BJ (cell line): ENCODE measurements at places on chromosomes 4 and X. TPM values are rescaled to one million over a fixed set of nuclear protein-coding genes. Genes with fewer than 3 reads are reported as not detected.

GRCh38 chr4:123555807-123556273, 159.2 kb downstream of the SPRY1 start:
- peak; percentile 38 for DNase-seq

DNA sequence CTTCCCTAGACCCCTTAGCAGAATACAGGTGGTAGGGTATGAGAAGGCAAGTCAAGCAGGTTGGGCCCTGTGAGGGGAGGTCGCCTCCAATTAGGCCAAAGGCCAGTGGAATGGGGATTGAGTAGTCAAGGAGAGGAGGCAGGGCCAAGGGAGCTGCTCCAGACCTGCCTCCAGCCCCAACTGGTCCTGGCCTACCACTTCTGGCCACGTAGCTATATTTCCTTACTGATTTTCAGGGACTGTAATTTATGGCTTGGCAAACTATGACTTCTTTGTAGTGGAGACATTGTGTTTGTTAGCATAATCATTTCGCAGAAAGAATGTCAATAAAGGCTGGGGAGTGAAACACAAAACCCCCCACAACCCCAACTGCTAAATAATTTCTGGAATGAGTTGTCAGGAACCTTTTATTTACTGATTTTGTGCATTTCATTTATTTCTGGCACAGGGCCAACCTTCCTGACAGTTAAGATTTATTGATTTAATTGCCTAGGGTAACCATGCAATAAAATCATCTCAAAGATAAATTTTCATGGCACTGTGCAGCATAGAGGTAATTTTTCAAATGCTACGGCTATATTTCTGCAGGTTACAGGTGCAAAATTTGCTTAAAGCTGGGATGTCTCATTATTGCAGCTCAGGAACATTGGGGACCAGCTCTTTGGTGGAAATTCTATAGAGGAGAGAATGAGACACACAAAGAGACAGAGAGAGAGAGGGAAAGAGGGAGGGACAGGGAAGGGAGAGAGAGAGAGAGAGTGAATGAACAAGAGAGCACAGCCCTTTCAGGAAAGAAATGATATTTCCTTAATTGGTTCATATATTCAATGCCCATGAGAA, 494.9 kb downstream of the IDS start:
- no peak for DNase-seq

DNA sequence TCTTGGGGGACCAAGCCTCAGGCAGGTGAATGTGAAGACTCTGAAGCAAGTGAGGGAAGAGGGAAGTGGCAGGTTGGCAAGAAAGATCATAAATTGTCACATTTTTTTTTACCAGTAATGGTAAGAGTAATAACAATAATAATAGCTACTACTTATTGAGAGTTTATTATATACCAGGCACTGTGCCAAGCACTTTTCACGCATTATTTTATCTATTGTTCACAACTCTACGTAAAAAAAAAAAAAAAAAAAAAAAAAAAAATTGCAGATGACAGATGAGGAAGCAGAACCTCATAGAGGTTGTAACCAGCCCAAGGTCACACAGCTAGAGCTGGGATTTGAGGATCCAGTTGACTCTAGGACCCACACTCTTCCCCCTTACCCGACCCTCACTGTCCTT, 40.9 kb downstream of the TSC22D3 start:
- no peak for DNase-seq

DNA sequence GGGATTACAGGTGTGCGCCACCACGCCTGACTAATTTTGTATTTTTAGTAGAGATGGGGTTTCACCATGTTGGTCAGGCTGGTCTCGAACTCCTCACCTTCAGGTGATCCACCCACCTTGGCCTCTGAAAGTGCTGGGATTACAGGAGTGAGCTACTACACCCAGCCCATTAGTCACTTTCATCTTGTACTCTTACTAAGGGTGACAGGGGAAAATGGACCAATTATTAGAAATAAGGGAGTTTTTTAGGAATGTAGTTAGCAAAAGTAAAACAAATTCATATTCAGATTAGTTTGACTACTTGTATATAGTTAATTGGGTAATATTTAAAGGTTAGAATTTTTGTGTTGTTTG, 26.1 kb downstream of the SMARCA5 start:
- no peak for DNase-seq

The FGG gene
- polyA plus RNA-seq: not detected in 2 replicates

DNA sequence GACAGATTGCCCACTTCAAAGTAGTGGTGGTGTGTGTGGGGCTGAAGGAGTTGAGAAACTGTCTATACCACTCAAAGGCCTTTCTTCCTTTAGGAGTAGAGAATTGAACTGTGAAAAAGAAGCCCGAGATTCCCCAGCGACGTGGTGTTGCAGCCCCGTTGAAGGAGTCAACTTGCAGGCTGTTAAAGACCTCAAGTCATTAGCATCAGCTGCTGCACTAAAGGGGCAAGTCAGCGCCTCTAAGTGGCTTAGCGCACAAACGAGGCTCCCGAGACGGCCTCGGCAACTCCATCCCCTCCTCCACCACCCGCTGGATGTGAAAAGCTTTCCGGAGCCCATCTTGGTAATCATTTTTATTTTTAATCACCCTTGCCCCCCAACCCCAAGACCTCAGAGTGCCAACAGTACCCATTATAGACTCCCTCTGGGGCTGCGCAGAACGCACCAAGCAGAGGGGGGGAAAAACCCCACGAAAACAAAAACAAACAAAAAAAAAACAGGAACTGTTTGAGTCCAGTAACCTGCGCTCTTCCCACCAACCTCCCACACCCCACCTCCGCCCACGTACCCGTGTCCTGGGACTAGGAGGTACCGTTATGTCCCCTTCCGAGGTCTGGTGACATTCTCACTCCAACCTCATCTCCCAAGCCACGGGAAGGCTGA, 913 bp upstream of the PRDM8 start:
- no peak for DNase-seq

GRCh38 chrX:2707334-2707760, 16.3 kb downstream of the CD99 start:
- peak; percentile 89 for DNase-seq

The ARHGEF38 gene
- not detected in 2 replicates for polyA plus RNA-seq

GRCh38 chr4:75891611-75892010, 10.6 kb downstream of the PPEF2 start:
- DNase-seq: no peak

DNA sequence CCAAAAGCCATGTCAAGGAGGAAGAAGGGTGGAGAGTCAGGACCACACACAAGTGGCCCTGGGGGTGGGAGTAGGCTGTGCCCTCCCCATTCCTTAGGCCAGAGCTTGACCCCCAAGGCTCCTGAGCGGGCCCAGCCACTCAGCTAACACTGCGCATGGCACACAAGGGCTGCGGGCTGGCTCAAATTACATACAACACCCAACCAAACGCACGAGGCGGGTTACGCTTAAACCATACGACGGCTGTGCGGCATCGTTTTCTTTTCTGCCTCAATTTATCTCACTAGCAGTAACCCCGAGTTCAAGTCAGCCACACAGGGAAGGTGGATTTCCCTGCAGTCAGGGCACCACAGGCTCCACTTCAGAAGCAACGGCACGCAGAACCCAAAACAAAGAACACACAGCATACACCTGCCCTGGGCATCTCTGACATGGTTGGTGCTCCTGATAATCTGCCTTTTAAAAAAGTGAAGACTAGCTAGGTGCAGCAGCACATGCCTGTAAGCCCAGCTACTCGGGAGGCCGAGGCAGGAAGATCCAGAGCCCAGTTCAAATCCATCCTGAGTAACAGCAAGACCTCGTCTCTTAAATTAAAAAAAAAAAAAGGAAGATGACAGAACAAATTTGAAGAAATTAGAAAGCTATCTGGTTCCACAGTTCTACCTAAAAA, 2.9 kb downstream of the GAK start:
- DNase-seq: no peak

DNA sequence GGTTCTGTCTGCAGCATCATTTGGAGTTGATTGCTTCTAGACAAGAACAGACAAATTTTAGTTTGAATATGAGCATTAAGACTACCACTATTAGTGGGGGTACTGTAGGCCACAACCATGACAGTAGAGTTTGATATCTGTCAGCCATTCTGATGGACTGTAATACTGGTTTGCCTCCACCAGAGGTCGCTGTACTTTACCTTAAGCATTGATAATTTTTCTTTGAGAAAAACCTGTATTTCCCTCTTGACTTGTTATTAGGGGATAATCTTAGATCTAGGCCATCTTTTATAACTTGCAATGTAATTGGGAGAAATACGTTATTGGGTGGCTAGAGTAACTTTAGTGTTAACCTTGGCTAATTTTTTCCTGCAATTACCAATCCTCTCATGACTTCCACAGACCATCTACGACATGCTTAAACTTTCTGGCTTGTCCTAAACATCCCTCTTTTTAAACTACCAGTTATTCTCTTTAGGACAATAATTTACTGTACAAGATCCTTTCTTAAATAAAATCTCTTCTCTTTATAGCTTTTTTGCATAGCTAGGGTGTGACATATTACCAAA, 562.4 kb downstream of the MAGEB5 start:
- no peak for DNase-seq

GRCh38 chr4:77306496-77306895, 149.5 kb downstream of the CCNG2 start:
- DNase-seq: no peak

The CD38 gene
- not detected in 2 replicates for polyA plus RNA-seq

The NUDT11 gene
- 5.6 and 7.7 TPM in 2 replicates for polyA plus RNA-seq

- no peak for DNase-seq
These were observed at the start of gene FGFRL1 for GRCh38 chr4:1011022-1011665. Gene FGFRL1, plus strand, starts transcription at chr4:1011626. Its CDS starts 860 bp downstream, at chr4:1012486.

GRCh38 chr4:177119021-177119471, 190.6 kb upstream of the NEIL3 start:
- no peak for DNase-seq

DNA sequence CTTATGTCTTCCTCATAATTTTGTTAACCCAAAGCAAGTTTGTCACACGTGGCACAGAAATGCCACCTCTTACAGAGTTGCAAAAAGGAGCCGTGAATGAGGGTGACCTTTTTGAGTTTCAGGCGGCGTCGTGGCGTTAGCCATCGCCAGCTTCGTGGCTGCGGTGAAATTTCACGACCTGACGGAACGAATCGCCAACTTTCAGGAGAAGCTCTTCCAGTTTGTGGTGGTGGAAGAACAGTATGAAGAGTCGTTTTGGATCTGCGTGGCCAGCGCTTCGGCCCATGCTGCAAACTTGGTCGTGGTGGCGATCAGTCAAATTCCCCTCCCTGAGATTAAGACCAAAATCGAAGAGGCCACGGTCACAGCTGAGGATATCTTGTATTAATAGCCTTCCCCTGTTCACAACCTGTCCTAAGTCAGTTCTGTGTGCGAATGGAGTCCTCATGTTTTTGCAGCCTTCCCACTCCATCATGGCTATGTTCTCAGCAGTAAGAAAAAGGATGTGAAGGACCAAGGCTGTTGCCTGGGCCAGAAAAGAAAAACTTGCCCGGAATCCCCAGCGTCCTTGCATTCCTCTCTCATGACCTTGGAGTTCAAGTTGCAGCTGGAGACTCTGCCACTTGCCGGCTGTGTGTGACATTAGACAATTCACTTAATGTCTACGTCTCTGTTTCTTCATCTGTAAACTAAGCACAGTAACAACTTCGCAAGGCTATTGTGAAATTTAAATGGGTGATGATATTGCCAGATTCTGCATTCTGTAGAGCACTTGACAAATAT, 11.9 kb downstream of the CLRN2 start:
- no peak for DNase-seq

- no peak for DNase-seq
These were observed 518.2 kb upstream of the HTR2C start for GRCh38 chrX:114065577-114066223.

The C4orf51 gene
- not detected in 2 replicates for polyA plus RNA-seq

- DNase-seq: no peak
These were observed 79.8 kb downstream of the SPANXN3 start for GRCh38 chrX:143437439-143437838.

GRCh38 chr4:53100501-53101190, 238.5 kb downstream of the RASL11B start:
- DNase-seq: no peak

DNA sequence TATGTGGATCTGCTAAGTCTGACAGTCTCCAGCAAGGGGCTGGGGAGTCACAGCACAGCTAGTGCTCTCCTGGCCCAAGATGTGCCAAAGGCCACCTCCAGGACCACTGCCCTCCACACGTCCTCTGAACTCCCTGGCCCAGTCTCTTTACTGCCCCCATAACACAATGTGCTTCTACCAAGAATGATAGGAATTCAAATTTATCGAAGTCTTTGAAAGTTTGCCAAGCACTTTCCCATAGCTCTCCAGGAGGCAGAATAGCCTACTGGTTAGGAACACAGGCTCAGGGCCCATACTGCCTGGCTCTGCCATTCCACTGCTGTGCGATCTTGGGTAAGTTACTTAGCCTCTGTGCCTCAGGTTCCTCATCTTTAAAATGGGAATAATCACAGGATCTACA, 86.7 kb downstream of the NHSL2 start:
- no peak for DNase-seq

The MTM1 gene
- 2.6 and 4.6 TPM in 2 replicates for polyA plus RNA-seq

- no peak for DNase-seq
These were observed 2.0 kb downstream of the ARSJ start for GRCh38 chr4:113977526-113977855.

The TMSB15A gene
- 3.0 and 6.3 TPM in 2 replicates for polyA plus RNA-seq

The GDI1 gene
- polyA plus RNA-seq: 149 and 216 TPM in 2 replicates

The PIR gene
- 11.7 and 16.8 TPM in 2 replicates for polyA plus RNA-seq

DNA sequence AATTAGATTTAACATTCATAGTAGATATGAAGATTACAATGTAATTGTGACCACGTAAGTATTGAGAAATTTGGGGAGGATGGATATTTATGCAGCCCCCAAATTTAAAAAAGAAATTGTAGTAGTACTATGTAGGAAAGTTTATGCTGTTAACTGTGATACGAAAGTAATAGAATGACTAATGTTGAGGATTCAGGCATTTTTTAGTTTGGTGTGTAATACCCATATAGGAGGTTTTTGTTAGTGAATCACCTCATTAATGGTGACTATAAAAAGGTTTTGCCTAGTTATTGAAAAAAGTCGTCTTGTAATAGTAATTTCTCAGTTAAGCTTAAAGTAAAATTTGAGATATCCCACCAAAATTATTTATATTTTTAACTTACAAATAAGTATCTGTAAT, 67.2 kb downstream of the SMARCAD1 start:
- peak; percentile 47 for DNase-seq
